ENCODE measurements at places on chromosomes 16 and 17. TPM values are rescaled to one million over a fixed set of nuclear protein-coding genes. Genes with fewer than 3 reads are reported as not detected.

GRCh38 chr16:86134802-86135461 lies 236.0 kb downstream of the IRF8 start:
- no peak for ATAC-seq

DNA sequence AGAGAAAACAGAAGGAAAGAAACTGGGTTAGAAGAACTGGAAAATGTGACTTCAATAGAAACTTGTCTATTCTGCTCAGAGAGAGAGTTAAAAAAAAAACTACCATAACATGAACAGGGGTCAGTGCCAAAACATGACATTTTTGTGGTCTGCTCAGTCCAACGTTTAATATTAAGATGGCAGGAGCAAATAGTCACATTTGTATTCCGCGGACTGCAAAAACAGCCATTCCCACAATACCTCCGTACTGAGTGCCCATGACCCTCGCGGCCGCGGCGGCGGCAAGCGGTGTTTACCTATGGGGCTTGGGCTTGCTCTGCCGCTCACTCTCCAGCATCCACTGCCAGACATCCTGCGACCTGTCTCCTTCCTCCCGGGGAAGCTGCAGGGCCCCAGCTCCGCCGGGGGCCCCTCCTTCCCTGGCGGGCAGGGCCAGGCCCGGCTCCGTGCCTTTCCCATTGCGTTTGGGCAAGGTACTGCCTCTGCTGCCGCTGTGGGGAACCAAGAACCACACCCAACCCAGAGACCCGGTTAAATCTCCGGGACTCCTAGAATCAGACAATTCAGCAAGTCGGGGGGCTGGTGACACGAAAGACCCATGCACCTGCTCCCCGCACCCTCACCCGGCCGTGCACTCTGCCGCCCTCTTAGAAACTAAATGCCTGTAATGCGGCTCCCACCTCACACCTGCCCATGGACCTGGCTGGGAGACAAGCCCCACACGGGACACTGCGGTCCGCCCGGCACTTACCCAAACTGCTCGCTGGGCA lies 24.7 kb downstream of the AXIN2 start:
- no peak for ATAC-seq

SEZ6L2 gene
- not detected for total RNA-seq

GRCh38 chr17:33602981-33603380 lies 309.9 kb upstream of the ASIC2 start:
- no peak for ATAC-seq

DNA sequence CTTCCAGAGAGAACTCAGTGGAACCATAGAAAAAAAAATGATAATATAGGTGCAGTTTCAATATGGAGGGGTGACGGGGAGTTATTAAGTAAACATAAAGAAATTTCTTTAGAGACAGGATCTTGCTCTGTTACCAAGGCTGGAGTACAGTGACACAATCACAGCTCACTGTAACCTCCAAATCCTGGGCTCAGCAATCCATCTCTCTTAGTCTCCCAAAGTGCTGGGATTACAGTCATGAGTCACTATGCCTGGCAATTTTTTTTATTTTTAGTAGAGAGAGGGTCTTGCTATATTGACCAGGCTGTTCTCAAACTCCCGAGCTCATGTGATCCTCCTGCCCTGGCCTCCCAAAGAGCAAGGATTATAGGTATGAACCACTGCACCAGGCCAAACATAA lies 48.8 kb downstream of the NLRC5 start:
- ATAC-seq = no peak

CFAP119 gene
- total RNA-seq = 2.9 TPM
